Inflammatory macrophage (primary cell): ENCODE measurements at places on chromosomes 1 and 21.

DNA sequence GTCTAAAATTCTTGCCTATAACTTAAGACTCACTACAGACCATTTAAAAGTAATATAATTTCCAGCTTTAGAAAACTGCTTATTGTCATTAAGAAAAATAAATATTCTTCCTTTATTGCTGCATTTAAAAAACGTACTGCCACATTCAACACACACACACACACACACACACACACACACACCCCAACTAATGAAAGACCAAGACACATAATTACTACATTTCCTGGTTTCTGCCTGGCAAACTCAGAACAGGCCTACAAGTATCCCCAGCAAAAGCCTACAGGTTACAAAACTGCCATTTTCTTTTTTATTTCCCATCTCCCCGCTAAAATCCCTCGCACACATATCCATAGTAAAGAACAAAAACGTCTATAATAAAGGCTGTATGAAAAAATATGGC, 1.5 kb downstream of the DENND2C start:
- DNase-seq, result no peak

DNA sequence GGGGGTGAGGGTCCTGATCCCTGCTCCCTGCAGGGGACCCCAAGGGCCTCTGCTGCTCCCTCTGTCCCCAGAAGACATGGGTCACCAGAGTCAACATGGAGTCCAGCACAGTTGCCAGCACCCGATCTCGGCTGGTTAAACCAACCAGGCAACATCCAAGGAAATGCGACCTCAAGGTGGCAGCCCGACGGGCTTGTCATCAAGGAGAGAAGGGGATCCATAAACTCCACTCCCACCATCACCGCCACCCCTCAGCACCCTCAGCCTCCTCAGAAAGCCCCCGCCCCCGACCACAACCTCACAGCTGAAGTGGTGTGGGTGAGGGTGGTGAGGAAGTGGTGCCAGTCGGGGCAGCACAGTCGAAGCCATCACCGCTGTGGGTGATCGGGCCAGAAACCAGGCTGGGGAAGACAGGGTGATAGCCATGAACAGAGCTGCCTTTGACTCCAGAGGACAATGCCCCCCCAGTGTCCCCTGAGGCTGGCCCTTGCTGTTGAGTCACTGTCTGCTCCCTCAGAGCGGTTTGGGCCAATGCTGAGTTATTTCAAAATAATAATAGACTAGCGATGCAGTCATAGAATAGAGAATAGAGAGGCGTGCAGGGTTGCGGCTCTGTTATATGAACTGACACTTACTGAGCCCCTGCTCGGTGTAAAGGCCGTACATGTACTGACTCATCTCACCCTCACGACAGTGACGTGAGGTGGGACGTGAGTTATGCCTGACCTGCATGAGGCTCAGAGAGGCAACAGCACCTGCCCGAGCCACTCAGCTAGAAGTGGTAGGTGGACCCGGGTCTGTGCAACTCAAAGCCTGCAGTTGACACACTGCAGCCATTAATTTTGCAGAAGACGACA, 88.7 kb upstream of the IFFO2 start:
- no peak for DNase-seq

- peak; percentile 18 for DNase-seq
Observed at GRCh38 chr1:244836135-244836521, 670 bp downstream of the COX20 start.

DNA sequence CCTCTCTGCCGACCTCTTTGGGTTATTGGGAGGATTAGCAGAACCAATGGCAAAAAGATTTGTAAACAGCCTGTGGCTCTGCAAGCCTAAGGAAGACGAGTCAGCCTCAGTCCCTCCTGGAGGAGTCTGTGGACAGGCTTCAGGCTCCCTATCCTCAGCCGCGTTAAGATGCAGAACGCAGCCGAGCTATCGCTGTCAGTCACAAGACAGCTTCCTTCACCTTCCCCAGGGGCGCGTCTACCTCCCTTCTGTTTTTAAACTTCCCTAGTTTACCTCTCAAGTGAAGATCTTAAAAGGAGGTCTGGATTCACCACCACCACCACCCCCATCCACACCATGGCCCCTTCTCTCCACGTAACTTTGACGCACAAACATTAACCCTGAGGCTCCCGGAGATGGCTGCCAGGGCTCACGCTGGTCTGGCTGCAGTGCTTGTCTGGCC, 738 bp downstream of the CAMK1G start:
- no peak for DNase-seq

GRCh38 chr1:43315481-43315880, 14.7 kb downstream of the TIE1 start:
- DNase-seq, result no peak

- DNase-seq, result no peak
Observed at GRCh38 chr1:210412240-210412639, 83.5 kb downstream of the HHAT start.

- DNase-seq, result no peak
Observed at GRCh38 chr1:233665575-233666270, 51.8 kb downstream of the KCNK1 start.

DNA sequence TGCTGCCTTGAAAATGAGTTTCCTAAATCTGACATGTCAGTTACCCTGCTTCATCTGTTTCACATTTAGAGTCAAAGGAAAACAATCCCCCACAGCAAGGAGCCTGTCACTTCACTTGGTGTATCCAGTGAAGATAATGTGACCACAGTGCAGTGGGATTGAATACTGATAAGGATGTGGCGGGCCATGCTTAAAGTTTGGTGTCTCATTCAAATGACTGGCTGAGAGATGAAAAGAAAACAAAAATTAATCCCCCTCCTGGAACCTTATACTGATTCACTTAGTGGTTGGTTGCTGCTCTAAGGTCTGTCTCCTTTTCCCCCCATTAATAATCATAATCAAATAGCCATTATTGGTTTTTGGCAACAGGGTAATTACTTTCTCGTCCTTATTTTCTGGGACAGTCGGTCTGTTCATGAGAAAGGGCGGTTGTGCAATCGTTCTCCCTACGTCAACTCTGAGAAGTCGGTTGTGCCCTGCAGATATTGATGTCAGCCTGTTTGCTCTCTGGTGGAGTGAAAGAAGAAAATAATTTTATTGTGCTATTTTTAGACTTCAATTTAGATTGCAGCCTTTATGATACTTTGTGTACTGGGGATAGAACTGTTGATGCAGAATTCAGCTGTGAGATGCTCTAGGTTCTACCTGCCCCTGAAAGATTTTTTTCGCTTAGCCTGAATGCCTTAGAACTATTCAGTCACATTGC, 360.2 kb downstream of the DISC1 start:
- DNase-seq, result no peak

DNA sequence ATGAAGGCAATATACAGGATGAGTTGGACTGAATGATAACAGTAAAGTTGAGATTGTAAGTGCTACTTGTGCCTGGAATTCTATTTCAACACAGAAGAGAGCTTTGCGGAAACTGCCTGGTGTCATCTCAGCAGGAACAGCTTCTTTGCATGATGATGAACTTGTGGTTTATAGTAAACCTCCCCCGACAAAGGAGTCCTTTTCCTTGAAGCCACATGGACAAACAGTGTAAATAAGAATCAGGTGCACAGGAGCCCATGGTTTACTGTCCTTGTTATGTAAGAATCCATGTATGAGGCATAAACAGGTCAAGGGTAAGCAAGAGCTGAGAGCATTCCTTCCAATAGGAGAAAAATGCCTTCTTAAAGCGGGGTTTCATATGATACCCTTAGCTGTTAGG, 66.2 kb downstream of the PCNX2 start:
- no peak for DNase-seq

GRCh38 chr21:26397545-26397944, 175.5 kb downstream of the CYYR1 start:
- no peak for DNase-seq

- DNase-seq, result no peak
Observed at GRCh38 chr1:199719156-199719842, 308.2 kb upstream of the NR5A2 start.

GRCh38 chr1:88327391-88328267, 356.4 kb upstream of the PKN2 start:
- no peak for DNase-seq

DNA sequence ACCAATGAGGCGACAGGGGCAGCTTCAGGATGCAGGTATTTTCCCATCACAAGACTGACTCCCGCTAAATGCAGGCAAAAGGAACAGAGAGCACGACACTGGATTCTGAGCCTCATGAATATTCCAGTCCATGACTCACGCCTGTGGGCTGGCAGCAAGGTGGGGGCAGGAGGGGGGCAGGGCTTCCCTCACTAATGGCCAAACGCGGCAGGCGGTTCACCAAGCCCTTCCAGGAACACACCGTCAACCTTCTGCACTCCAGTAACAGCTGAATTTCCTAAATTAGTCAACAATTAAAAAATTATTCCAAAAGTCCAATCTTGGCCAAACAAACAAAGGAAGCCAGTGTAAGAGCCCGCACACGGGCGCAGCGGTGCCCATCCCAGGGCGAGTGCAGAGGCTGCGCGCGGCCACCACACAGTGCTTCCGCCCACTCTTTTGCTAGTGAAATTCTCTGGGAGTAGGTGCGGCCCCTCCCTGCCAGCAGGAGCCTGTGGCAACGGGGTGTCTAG, 12.5 kb upstream of the GPR153 start:
- no peak for DNase-seq

DNA sequence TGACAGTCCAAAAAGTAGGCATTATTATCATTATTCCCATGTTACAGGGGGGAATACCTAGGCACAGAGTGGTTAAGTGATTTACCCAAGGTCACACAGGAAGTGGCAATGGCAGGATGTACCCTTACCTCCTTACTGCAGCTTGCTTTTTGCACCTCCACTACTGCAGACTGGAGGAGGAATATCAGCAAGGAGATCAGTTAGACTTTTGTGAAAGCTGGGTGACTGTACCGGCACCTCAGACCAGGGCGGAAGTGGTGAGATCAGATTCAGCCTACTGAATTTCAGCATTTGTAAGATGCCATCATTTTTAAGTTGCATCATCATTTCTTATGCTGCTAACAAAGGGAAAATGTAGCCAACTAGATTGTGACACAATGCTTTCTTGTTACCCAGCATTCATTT, 4.5 kb downstream of the ADARB1 start:
- peak; percentile 94 for DNase-seq

DNA sequence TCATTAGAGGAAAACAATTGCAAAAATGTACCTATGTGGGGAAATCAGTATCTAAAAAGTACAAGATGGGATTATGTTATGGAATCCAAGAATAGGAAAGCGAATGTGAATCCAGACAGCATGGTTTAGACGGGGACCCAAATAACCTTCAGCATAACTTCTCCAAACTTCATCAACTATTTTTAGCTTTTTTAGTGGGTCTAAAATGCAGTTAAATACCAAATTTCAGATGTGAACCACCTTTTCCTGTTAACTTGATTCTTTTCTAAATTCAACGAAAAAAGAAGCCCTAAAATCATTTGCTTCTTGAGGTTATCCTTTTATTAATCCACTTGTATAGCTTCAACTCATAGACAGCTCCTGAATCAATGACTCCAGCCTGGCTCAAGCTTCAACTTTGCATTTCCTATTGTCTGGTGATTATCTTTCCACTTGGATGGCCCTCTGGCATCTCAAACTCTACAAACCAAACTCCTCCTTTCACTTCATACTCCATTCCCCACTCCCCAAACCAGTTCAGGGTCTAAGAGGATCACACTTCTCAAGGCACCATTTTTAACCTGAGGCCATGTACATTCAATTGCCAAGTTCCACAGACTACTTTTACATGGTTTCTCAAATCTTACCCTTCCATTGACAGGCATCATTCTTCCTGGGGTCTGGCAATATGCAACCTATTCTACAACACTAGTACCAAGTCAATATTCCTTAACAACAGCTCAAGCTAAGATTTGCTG, 7.4 kb downstream of the ERRFI1 start:
- DNase-seq, result no peak

DNA sequence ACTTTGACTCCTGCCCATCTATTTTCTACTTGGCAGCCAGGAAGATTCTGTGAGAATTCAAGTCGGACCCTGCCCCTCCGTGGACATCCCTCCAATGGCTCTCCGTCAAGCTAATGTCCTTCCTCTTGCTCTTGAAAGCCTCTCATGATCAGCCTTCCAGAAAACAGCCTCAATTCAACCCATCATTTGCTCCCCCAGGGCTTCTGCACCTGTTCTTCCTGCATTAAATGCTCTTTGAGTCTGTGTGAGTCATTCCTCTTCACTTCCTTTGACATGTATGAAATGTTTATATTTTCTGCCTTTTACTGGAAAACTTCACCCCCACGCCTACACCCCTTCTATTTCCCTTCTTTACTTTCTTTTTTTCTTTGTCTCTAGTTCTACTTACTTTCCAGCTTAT, 734.1 kb upstream of the ZP4 start:
- no peak for DNase-seq

DNA sequence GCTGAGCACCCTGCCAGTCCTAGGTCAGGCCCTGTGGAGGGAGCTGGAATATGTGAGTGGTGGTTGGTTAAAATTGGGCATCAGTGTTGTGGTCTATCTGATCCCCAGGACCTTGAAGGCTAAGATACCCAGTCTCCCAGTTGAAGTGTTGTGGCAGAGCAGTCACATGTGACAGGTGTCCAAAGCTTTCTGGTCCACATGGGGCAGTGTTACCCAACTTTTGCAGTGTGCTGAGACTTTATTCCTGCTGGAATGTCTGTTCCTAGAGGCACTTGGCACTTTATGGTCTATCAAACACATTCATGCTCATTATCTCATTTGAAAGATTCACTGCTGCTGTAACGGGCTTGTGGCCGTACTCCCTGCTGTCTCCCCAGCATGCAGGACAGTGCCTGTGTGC, 21.0 kb upstream of the LORICRIN start:
- no peak for DNase-seq

GRCh38 chr1:168428063-168428731, 115.6 kb downstream of the XCL2 start:
- no peak for DNase-seq

- DNase-seq, result peak; percentile 11
Observed at GRCh38 chr1:60621368-60621851, 461.0 kb upstream of the NFIA start.

DNA sequence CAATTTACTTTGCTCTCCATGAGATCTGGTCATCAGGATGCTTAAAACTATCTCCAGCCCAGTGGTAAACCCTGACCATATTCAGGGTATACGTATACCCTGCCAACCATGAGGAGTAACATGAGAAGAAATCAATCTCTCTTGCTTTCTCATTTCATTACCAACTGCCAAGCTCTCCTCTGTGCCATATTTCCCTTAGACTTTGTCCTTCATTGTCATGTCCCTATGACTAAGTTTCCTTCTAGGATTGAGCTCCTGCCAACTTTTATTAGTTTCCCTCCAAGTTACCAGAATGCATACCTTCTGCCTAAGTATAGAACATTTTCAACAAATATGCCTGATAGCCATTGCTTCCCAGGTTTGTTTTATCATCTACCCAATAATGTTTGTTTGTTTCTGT, 1113.9 kb upstream of the B3GALT2 start:
- DNase-seq, result no peak

- peak; percentile 76 for DNase-seq
Observed at GRCh38 chr1:93567255-93567918, 114.2 kb downstream of the BCAR3 start.

- no peak for DNase-seq
Observed at GRCh38 chr1:171877701-171878100, 36.4 kb downstream of the DNM3 start.
